ENCODE measurements at places on chromosomes 2 and 18.

- DNase-seq = no peak
These were observed 30.7 kb downstream of the GPD2 start for GRCh38 chr2:156466739-156467405.

- no peak for DNase-seq
These were observed 99.0 kb upstream of the CHAC2 start for GRCh38 chr2:53668624-53669026.

DNA sequence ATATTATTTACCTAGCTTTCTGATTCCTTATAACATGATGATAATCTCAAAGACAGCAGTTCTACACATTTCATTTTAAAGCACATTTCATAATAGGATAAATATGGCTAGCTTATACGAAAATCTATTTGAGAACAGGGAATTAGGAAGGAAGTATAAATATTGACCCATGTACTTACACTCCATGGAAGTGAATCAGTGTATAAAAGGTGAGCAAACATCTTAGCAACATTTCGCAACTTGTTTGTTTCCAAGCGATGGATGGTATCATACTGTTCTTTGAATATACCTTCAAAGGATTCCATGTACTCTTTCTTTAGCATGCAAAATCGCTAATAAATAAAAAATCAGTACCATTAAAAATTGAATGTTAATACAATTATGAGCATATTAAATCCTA is 53.1 kb downstream of the CWC22 start:
- DNase-seq = no peak

GRCh38 chr2:151472966-151473365 is 63.3 kb downstream of the RIF1 start:
- DNase-seq = no peak

GRCh38 chr2:104923665-104924064 is 69.8 kb downstream of the POU3F3 start:
- DNase-seq = no peak

DNA sequence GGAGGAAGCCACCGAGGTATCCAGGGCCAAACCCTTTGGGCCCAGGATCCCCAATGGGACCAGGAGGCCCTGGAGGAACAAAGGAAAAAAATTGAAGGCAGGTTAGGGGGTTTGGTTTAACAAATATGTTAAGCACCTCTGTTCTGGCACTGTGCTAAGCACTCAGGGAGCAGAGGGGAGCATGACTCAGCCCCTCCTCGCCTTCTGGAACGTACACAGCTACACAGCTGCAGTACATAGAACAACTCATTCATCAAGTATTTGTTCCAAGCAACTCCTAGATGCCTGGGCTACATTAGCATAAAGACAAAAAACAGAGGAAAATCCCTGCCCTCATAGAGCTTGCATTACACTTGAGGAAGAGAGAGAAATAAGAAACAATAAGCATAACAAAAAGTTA is 153.6 kb downstream of the COL4A4 start:
- no peak for DNase-seq

DNA sequence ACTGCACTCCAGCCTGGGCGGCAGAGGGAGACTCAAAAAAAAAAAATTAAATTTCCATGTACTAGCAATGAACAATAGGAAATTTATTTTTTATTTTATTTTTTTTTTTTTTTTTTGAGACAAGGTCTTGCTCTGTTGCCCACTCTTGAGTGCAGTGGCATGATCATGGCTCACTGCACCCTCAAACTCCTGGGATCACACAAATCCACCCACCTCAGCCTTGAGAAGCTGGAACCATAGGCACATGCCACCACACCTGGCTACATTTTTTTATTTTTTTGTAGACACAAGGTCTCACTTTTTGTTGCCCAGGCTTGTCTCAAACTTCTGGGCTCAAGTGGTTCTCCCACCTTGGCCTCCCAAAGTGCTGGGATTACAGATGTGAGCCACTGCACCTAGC is 16.9 kb downstream of the CNOT9 start:
- DNase-seq = no peak

GRCh38 chr2:191020742-191021381 is 6.9 kb upstream of the STAT1 start:
- peak; percentile 32 for DNase-seq

DNA sequence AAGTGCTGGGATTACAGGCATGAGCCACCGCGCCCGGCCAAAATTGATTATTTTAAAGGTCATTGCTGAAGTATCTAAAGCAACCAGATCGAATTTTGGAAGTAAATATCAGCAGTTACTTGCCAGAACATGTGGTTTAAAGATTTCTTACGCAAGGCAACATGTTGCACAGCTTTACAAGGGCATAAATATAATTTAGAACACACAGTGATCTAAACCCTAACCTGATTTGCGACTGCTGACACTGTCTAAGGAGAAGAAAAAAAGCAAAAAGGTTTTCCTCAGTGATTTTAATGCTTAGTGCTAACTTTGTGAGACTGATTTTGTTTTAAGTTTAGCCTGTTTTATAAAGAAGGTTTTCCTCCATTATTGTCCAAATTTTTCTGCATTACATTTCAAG is 569.9 kb upstream of the LINC00305 start:
- DNase-seq = no peak

Data from CD4-positive, alpha-beta T cell (primary cell).